ENCODE measurements at places on chromosomes 6 and 20.

GRCh38 chr6:111205502-111205901, 118.2 kb downstream of the SLC16A10 start:
- DNase-seq: no peak

- DNase-seq: no peak
These were observed 20.8 kb downstream of the ULBP3 start for GRCh38 chr6:150048099-150048498.

GRCh38 chr6:90701146-90701781, 114.4 kb upstream of the MAP3K7 start:
- DNase-seq: no peak

GRCh38 chr6:20943040-20943627, 408.9 kb downstream of the CDKAL1 start:
- no peak for DNase-seq

GRCh38 chr20:33423141-33423834, 20.3 kb downstream of the SNTA1 start:
- no peak for DNase-seq
